ENCODE measurements at places on chromosomes 2 and 18.

DNA sequence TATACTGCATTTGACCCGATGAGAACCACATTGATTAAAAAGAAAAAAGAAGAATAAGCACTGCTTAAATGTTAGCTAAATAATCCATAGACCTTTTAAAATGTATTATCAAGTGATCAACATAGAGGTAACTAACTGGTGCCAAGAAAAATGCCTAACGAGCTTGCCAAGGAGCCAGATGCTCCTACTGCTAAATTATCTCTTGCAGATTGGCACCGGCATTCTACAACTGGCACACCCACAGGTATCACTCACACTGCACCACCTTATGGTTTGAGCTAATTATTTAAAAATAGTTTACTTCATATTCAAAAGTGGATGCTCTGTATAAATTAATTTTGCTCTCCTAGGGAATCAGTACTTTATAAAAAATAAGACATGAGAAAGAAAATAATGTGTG is 341.6 kb upstream of the CDH7 start:
- no peak for DNase-seq

- peak; percentile 88 for DNase-seq
Observed at GRCh38 chr2:20378891-20379519, 28.4 kb upstream of the PUM2 start.

DNA sequence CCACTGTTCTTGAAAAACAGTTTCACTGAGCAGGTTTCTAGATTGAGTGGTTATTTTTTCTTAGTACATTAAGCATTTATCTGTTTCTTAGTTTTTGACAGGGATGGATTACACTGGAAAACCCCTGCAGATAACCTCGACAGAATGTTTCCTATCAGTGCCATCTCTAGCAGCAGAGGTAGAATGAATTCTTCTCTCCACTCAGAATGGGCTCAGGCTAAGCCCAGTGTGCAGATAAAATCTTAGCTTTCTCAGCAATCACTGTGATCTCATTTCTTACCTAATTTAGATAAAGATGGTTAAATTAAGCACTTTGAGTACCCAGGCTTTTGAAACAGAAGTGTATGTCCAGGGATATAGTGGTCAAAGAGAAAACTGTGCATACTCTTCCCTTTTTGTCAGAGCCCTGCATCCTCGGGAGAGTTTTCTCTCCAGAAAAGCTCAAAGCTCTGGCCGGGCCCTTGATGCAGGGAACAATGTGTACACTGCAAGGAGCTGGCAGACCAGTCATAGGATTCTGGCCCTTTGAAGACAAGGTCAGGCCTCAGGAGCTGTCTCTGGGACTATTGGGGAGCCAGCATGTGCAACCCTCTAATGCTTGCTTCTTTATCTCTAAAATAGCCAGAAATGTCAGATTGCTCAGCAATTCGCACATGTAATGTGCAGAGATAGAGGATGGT is 10.6 kb upstream of the AKAIN1 start:
- peak; percentile 3 for DNase-seq

DNA sequence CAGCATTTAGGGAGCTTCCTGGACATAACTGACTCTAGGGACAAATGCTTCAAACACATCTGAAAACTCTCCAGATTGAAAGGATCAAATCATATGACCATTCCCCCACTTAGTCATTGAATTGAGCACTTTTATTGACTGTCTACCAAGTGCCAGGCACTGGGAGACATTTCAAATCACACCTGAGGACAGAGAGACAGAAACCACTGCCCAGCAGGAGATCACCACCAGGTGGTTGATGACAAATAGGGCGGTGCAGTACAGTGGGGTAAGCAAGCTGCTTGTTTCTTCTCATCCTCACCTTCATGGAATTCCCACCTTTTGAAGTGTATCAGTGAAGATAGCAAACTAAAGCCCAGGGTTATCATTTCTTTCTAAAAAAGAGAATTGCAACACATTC is 19.0 kb upstream of the CXCR4 start:
- no peak for DNase-seq

GRCh38 chr2:45904946-45905631 is 253.6 kb downstream of the PRKCE start:
- DNase-seq: no peak

DNA sequence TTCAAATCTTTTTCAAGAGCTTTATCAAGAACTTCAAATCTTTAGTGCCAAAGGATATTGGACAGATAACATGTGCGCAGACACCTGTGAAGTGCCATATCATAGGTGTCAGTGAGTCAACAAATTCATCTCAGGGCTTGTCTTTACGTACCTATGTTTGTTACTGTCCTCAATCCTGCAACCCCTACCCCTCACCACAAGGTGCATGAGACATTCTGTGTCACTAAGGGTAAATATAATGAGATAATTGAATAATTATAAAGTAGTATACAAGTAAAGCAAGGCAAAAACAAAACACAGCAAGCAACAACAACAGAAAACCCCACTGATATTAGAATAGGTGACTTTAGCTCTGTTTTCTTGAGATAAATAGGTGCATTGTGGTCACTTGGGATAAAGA is 1495.8 kb upstream of the TMEFF2 start:
- DNase-seq: no peak

DNA sequence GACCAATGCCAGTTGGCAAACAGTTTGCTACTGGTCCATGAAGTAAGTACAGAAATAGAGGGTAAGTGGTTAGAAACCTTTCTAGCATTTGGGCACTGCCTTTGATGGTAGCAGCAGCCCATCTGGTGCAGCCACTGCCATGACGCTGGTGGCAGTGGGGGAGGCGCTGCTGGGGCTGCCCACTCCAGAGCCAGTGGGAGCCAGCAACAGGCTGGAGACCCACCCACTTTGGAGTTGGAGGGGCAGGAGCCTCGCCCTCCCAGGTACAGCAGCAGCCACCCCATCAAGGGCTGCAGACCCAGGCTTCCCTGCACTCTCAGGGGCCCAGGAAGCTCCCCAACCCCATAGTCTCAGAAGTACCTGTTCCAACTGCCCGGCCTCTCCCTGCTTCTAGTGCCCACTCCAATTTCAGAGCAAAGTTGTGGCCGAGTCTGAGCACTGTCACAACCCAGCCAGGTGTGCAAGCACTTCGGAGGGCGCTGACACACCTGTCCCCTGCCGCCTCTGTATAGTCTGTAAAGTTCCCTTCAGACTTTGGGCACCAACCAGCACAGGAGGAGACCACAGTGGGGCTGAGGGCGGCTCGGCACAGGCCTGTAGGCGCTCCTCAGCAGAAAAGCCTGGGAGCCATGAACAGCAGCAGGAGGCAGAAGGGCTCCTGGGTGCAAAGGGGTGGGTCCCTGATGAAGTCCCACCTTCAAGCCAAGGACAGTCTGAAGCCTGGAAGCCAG is 125.6 kb upstream of the CCDC150 start:
- no peak for DNase-seq

- no peak for DNase-seq
Observed at GRCh38 chr2:101306410-101306809, 2.1 kb downstream of the RNF149 start.

DNA sequence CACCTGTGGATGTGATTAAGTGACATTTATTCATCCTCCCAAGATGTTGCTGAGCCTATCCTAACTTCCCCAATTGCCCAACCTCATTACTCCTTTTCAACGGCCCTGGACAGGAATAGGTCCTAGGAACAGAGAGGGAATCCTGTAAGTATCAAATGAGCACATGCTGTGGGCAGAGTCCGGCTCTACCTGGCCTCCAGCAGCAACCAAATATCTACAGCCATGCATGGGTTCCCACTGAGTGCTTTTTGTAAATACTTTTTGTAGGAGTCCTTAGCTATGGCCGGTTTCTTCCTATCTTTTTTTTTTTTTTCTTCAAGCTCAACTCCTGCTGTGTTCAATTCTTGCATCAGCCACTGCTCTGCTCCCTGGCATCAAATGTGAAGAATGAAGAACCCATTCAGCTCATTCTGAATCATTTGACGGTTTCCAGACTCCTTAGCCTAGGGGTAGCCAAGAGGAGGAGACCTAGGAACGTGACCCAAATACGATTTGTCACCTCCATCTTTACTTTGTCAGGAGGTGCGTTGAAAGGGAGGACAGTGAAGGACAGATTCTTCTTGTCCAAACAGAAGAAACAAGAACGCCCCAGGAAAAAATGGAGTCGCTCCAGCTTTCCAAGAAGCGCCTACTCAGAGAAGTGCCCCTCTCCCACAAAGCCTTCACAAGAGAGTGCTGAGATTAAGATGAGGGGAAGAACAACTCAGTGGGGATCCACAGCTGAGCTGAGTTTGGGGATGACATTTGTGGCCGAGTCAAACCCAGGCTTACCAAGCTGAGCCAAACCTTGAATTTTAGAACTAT is 46.7 kb upstream of the LCLAT1 start:
- DNase-seq: peak; percentile 40

DNA sequence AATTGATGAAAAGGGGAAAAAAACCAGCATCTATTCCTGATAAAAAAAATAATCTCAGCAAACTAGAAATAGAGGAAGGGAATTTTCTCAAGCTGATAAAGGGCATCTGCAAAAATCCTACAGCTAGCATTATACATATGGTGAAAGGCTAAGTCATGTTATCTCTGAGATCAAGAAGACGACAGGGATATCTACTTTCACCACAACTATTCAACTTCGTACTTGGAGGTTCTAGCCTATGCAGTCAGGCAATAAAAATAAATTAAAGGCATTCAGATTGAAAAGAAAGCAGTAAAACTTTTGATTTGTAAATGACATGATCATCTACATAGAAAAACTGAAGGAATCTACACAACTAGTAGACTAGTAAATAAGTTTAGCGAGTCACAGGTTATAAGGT is 58.2 kb downstream of the CAB39 start:
- DNase-seq: no peak

- no peak for DNase-seq
Observed at GRCh38 chr18:80041424-80041823, 7.2 kb downstream of the RBFA start.

- DNase-seq: no peak
Observed at GRCh38 chr2:69134306-69134945, 121.4 kb downstream of the ANTXR1 start.

GRCh38 chr2:192090911-192091310 is 103.8 kb downstream of the TMEFF2 start:
- DNase-seq: no peak

DNA sequence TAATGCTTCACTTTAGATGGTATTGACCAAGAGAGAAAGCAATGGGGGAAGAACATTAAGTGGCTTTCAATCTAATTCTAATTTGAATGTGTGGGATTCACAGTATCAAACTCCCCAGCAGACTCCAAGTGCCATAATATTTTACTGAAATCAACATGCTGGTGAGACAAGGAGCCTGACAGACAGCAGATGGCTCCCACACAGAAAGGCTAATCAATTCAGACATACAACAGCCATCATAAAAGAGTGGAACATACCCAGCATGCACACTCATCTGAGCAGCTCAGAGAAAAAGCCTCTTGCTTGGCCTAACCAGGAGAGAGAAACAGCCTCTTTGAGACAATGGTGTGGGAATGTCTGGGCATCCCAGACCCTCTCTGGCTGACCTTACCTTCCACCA is 186.5 kb upstream of the SKOR2 start:
- DNase-seq: no peak

- DNase-seq: no peak
Observed at GRCh38 chr18:71456206-71456605, 1087.9 kb downstream of the CBLN2 start.

DNA sequence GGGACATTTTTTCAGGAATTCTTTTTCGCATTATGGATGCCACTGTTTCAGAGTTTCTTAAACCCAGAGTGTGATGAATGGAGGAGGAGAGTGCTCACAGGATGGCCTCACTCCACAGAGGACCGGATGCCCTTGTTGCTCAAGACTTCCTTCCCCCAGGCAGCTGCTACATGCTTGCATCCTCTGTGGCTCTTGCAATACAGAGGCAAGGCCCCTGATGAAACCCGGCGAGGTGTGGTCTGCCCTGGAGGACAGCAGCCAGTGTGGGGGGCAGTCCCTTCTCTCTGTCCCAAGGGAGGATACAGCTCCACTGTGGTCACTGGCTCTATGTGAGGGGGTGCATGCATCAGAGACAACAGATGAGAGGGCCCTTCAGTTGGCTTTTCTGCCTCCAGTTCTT is 109.6 kb downstream of the SH3RF3 start:
- DNase-seq: no peak

DNA sequence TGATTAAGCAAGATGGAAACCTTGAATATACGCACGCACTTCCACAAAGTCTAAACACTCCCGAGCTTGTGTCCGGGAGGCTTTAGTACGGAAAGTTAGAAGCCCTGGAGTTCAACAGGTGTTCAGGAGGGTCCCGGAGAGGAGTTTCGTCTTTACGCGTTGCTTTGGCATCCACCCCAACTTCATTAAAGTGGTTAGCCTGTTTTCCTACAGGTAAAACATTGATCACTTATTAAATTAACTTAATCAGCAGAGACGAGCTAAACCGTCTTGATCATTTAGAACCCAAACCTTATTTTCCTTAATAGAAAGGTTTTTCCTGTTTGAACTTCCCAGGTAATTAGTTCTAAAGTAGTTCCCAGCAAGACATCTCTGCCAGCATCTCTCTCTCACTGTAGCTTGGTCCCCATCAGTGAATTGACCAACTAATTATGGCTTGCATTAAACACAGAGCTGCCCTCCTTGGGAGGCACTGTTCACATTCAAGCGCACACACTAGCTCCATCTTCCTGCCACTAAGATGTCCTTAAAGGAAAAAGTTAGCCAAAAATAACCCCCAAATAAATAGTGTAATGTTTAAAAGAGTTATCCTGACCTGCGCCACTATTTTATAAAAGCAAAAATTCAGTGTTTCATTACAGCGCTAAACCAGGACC is 1.4 kb downstream of the NPAS2 start:
- no peak for DNase-seq

GRCh38 chr18:39345321-39345720 is 1779.7 kb upstream of the CELF4 start:
- DNase-seq: no peak

GRCh38 chr2:17578466-17578928 is 38.0 kb downstream of the VSNL1 start:
- peak; percentile 10 for DNase-seq

GRCh38 chr2:24354957-24355356 is 5.4 kb downstream of the ITSN2 start:
- DNase-seq: no peak

- DNase-seq: no peak
Observed at GRCh38 chr2:173854840-173855239, 110.3 kb downstream of the SP3 start.

- no peak for DNase-seq
Observed at GRCh38 chr2:4869154-4869553, 823.0 kb upstream of the SOX11 start.

DNA sequence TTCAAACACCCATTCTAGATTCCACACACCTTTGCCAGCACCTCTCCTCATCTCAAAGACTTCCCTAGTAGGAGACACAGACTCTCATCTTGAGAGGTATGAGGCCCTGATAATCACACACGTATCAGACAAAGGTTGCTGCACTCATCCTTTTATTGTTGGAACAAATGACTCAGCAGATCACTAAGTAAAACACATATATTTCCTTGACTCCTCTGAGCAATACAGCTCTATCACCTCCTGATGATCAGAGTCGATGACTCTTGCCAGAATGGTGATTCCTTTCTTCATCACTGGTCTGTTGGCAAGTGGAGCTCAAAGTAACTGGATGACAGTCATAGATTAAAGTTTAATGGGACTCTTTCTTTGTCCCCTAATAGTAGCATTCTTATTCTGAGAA is 1049.2 kb upstream of the ZEB2 start:
- no peak for DNase-seq

GRCh38 chr2:22355816-22356433 is 1029.1 kb upstream of the KLHL29 start:
- peak; percentile 71 for DNase-seq

GRCh38 chr2:219122202-219122980 is 38.2 kb downstream of the NHEJ1 start:
- DNase-seq: no peak

GRCh38 chr2:149586898-149587219 is 716 bp downstream of the MMADHC start:
- DNase-seq: no peak

All from ELF-1 (cell line).